Spinal cord (tissue), 10 donors: ENCODE measurements at places on chromosomes 3 and 15.

GRCh38 chr15:100794008-100794407 is 85.6 kb upstream of the ALDH1A3 start:
- DNase-seq: no peak

GRCh38 chr3:10709110-10709781 is 106.8 kb upstream of the SLC6A11 start:
- DNase-seq: no peak

GRCh38 chr3:10421996-10422395 is 83.4 kb downstream of the ATP2B2 start:
- no peak for DNase-seq

DNA sequence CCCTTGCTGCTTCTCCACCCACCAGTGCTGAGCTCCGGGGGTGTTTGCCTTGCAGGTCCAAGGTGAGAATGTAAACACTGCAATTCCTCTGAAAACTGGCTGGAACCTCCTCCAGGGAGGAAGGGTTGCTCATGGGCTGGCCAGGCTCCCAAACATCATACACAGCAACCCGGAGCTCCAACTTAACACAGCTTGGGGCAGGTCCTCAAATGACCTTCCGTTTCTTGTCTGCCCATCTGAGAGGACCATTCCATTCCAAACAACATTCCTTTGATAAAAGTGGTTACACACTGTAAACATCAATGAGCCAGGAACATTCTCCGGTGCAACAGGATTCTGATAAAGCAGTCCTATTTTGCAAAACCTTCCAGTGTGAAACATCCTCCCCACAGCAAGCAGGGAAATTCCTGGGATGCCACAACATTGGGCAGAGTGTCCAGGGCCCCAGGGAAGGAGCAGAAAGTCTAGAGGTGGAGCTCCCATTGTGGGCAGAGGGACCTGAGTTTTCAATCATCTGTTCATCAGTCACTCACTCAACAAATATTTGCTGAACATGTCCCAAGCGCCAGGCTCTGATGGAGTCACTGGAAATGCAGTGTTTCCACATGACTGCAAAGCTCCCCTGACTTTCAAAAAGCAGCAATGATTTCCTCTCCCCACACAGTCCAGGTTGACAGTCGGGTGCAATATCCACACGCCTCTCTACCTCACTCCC is 7.3 kb upstream of the HEG1 start:
- no peak for DNase-seq
